ENCODE measurements at places on chromosomes 3 and 15.
A peak's percentile ranks its signal among the peaks of the same experiment; 100 is the strongest.

DNA sequence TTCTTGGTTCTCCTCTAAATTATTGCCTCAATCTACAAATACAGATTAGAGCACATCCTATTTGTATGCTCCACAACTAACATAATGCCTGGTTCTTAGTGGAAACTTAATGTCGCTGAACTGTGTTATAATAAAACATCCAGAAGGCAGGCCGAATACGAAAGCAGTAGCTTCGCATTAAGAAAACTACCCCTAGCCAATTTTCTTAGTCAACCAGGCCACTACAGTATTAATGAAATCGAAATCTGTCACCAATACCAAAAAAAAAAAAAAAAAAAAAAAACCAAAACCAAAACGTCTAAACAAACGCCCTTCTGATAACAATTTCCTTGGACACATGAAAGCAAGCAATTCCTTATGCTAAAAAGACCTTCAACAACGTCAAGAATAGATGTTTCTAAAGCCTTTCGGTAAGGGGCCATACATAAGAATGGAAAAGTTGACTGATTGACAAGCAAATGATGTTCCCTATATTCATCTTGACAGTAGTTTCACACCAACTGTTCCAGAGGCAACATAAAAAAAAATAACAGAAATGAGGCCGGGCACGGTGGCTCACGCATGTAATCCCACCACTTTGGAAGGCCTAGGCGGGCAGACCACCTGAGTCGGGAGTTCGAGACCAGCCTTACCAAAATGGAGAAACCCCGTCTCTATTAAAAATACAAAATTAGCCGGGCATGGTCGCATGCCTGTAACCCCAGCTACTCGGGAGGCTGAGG, 1.3 kb downstream of the DENND6A start:
- DNase-seq = no peak

- DNase-seq = no peak
Measured at GRCh38 chr3:175426805-175427204, 567.7 kb downstream of the NAALADL2 start.

- no peak for DNase-seq
Measured at GRCh38 chr3:105608623-105609022, 241.9 kb downstream of the ALCAM start.

DNA sequence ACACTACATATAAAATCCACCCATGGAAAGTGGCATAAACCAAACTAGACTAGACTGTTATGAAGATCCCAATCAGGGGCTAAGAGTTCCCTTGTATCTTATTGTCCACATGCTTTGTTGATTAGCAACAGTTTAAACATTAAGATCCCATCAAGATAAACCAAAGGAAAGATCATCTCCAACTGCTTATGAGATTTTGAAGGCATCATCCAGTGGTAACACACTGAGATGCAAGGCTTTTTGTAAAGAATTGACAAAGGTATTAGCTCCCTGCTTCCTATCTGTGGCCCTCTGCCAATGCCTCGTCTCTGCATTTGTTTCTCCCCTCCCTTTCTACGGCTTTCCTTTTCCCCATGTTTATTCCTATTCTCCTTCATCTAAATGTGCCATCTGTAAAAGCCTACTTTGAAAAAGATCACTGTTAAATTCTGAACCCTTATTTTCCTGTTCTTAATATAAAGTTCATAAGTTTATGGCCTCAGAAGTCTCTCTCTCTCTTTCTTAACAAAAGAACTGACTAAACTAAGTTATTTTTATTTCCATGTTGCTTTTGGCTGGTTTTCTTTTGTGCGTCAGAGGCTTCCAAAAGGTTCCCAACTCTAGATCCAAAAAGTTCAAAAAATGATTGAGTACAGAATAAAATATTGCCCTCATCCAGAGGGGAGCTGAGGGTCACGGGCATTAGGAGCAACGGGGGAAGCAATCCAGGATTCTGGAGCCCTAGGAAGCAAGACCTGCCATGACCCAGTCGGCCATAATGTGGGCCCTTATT, 5.5 kb downstream of the PLD1 start:
- DNase-seq = peak; percentile 74

DNA sequence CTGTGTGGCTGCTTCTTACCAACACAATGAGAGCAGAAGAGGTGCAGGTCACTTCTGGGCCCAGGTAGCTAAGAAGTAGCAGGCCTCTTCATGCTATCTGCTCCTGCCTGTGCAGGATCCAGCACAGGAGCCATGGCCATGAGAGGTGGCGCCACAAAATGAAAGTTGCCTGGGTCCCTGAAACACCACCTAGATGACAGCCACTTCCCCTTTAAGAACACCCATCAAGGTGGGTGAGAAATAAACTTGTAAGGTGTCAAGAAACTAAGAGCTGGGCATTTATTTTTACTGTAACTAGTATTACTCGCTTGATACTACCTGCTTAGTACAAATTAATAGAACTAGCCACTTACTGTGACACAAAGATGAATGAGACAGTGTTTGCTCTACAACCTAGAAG, 484.6 kb upstream of the TBL1XR1 start:
- DNase-seq = no peak

- peak; percentile 53 for DNase-seq
Measured at GRCh38 chr3:182682263-182683241, 110.8 kb upstream of the ATP11B start.

DNA sequence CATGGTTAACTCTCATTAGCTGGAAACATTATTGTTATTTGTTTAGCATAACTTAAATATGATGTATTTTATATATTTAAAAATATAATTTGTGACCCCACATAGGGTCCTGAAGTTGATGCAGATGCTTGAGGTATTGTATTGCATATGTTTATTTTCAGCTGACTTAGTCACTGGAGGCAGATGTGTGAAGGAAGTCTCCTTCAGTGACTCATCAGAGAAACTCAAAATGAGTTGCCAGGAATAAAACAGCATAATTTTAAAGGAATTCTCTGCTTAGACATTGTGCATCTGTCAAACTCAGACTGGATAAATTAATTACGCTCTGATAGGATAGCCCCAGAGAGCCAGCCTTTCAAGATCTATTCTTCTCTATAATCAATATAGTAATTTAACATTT, 7.9 kb upstream of the OR4F6 start:
- peak; percentile 70 for DNase-seq

DNA sequence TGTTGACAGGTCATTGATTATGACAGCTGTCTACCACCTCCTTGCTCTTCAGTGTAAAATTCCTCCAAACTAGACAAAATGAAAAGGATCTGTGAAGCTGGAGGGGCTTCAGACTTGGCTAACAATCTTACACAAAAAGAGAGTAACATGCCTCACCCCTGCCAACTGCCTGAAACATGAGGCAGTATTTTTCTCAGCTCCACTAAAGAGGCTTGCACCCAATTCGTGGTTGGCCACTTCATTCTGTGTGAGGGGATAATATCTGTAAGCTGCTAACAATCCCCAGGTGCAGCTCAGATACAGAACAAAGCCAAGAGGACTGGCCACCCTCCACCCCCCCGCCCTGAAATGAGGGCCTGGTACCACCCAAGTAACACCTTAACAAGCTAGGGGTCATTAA, 2.8 kb downstream of the MB21D2 start:
- no peak for DNase-seq

DNA sequence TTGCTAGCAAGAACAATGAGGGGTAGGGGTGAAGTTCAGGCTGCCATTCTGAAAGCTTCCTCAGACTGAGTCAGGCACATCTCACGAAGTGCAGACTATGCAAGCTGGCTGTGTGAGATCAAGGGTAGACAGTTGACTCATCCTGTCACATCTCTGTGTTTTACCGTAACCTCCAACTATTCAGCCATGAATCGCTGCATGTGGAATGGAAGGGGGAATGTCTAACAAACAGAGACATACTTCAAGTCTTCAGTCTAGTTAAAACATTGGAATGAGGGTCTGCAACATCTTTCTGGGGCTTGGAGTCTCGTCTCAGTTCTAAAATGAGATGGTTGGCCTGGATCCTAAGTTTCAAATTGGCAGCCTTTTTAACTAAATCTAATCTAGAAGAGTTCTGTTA, 25.9 kb downstream of the AGTR1 start:
- peak; percentile 83 for DNase-seq

GRCh38 chr15:26197719-26198118, 334.6 kb upstream of the ATP10A start:
- DNase-seq = no peak

DNA sequence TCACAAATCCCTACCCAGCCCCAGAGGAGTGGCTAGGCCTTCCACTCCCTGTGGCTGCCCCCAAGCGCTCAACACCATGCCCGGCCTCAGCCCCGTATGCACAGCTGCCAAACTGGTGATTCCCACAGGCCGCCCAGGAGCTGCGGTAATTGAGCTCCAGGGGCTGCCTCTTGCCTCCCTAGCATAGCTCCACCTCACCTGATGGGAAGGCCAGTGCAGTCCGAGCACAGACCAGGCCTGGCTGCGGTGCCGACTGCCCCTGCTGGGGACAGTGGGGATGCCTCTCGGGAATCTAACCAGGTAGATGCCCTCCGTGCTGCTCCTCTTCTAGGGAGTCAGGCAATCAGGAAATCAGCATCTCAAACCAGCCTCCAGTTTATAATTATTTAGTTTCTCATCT, 25.9 kb downstream of the SCN5A start:
- DNase-seq = no peak

GRCh38 chr3:172155897-172156585, 116.7 kb downstream of the FNDC3B start:
- DNase-seq = no peak

- peak; percentile 30 for DNase-seq
Measured at GRCh38 chr3:155791190-155791589, 14.9 kb downstream of the C3orf33 start.

GRCh38 chr3:47133641-47134040, 30.3 kb downstream of the SETD2 start:
- DNase-seq = no peak

DNA sequence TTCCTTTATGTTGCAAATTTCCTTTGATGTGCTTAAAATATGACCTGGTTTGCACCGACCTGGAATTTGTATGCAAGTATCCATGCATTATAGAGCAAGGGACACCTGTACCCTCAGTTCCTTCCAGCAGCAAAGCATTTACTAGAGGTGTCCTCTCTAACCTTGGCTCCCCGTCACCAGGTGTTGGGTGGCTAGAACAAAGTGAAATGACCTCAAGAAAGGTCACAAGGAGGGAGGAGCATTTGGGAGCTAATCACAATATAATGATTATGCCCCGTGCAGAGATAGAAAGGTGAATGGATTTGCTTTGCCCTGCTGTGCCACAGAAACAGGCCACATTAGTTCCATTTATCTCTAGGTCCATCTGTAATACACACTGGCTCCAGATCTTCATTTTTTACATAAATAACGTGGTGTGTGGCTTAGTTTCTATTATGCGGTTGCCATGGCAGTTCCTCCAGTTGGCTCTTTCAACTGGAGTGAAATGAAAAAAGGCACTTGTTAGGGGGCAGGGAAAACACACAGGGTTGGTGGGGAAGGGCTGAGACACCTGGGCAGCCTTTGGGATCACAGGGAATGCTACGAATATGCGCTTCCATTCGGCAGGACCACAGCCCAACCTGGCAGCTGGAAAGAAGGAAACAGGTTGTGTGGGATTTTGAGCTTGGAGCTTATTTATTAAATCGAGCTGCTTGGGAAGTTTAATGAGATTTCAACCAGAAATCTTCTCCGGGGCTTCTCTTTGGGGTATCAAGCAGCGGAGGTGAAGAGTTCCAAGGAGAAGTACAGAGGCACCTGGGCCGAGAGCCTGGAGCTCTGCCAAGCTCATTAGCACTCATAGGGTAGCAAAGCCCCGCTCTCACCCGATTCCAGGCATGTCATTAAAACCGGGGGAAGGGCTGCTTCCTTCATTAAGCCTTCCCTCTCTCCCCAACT, 233.5 kb upstream of the ST8SIA2 start:
- no peak for DNase-seq

DNA sequence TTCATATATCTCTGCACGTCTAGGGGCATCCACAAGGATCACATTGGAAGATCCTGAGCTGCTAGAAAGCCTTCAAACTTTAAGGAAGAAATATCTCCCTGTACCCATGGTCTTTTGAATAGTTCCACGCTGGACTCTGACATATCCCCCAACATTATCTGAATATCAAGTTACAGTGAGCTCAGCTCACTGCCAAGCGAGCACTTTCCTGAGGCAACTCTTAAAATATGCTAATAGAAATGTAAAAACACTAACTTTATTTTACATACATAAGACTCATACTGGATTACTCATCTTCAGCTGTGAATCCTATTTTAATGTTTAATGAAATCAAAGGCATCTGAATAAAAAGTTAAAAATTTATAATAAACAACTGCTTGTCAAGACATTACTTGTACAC, 420.2 kb upstream of the CCDC54 start:
- peak; percentile 49 for DNase-seq

DNA sequence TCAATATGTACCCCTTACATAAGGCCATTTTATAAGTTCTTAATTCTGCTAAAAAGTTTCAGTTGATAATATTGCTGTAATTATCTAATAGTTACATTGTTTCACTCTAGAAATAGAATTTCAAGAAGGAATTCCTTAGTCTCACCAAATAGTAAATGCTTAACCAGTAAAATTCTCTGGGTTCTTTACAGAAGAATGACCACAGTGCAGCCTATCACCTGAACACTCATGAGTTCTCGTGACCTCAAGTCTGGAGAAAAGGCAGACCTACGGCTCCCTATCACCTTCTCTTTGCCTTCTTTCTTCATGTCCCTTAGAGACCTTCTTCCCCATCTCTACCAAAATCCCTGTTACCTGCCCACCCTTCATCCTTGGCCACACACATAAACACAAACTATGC, 30.9 kb downstream of the CCDC191 start:
- DNase-seq = no peak

DNA sequence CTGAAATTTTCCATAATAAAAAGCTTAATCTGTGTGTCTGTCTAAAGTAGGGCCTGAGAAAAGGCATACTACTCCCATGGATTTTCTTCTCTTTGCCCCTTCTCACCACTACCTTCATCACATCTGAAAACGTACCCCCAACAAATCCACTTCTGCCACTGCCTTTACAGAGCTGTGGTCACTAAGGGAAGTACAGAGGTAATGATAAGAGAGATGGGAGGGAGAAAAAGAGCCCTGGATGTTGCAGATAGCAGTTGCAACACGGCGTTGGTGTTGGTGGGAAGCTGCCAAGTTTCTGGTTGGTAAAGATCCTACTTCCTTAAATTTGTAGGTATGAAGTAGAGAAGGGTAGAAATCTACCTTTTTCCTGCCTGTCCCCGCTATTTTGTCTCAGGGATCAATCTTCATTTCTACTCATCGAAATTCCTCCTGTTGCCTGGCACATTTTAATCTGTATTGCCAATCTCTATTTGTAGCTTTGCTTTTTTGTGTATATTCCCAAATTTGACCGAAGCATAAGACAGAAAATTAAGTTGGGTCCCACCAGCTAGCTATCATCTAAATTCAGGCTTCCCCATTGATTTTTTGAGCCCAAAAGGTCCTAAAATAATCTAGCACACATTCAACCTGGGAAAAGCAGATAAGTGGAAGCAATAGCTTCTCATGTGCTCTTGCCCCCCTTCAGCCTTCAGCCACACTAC, 102.9 kb downstream of the TFDP2 start:
- no peak for DNase-seq

Measured in choroid plexus epithelial cell (primary cell).